ENCODE measurements at places on chromosomes 2 and 18.

GRCh38 chr2:134918526-134919340, at the start of gene CCNT2:
CCNT2 (plus strand) TSS chr2:134918822; CDS start chr2:134918855, 33 bp downstream.
- DNase-seq = peak; percentile 99

DNA sequence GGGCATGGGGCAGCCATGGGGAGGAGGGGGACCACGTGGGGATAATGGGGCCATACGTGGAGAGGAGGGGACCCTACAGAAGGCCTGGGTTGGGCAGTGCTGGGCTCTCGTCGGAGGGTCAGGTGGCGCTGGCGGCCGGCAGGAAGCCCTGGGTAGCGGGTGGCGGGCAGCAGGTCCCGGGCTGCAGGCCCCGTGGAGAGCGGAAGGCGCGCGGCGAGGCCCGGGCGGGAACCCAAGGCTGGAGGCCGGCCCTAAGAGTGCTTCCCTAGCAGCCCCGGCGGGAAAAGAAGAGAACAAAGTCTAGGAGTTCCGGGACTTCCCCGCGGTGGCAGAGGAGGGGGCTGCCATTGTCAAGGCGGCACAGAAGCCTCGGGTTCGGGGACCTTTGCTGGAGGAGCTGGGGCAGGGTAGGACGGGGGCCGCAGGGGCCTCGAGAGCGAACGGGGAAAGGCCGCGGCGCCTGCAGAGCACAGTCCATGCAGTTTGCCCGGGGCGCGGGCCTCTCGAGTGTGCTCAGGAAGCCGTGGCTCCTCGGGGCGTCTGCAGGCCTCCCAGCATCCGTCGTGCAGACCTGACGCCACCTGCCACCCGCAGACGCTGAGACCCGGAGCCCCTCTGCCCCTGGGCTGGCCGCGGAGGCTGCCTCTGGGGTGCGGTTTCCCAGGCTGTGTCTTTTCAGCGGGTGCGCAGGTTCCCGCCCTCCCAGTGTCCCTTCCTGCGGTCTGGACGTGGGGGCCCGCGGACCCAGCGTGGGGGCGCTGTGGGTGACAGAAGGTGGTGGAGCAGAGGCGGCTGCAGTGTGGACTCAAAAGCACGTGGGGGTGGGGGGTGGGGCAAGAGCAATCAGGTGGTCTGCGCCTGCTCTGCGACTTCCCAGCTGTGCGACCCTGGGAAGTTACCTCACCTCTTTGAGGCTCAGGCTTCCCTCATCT, 19.4 kb upstream of the NCL start:
- DNase-seq = peak; percentile 53

- no peak for DNase-seq
Observed at GRCh38 chr2:105782646-105783045, 37.9 kb downstream of the NCK2 start.

GRCh38 chr2:70094978-70095719, 7.9 kb downstream of the PCBP1 start:
- peak; percentile 91 for DNase-seq

GRCh38 chr2:181456660-181457120, 496 bp upstream of the ITGA4 start:
- peak; percentile 64 for DNase-seq

DNA sequence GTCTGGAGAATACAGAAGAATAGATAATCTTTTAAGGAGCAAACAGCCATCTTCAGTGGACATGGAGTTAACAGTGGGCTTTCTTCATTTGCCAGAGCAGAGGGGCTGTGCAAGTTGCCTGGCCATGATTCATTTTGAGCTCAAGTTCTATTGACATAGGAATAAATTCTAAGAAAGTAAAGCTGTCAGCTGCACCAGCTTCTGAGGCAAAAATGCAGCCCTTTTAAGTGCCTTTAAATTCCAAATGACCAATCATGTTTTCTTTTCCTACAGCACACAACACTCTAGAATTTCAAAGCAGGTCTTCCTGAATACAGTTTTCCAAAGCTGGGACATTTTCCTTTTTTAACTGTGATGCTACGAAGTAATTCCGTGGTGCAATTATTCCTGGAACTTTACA, 246.4 kb upstream of the NT5C1B start:
- DNase-seq = no peak

DNA sequence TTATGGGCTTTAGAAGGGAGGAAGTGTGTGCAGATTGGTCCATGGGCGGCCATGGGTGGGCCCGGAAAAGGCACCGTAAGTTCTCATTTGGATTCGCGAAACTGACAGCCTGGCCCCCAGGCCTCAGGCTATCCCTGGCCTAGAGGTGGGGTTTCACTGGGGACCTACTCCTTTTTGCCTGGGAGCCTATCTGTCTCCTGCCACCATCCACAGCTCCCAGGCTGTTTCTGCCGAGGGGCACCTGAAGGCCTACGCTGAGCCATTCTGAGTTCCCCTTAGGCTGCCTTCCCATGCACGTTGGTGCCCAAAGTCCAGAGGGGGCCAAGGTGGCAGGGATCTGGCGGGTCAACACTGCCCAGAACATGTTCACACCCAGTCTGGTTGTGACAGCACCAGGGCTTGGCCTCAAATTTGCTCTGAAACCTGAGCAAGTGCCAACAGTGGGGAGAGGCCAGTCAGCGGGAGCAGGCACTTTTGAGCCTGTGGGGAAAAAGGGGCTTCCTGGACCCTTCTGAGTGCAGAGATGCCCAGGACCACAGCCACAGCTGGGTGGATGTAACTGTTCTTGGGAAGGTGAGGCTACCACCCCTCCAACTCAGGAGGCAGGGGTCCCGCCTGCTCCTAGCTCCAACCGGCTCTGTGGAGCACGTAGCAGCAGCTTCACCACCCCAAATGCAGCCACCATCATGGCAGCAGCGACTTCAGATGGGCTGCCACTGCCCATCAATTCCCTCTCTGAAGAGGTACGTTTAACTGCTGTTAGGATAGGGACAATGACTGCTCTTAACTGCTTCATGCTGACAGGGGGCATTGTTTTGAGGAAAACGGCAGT, 73.6 kb upstream of the ZNF804A start:
- no peak for DNase-seq

DNA sequence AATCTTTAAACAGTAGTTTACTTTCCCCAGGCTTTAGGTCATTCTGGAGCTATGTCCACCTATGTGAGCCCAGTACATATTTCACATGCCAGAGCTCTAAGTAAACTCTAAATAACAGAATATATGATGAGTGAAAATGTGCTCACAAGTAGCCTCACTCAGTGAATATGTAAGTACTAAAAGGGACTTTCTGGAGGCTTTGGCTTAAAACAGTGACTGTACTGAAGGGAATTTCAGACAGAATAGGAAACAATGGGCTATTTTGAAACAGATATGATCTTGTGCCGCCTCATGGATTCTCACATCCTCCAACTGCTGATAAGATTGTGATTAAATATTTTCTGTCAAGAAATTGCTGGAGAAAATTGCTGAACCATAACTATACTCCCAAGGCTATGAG, 747.9 kb downstream of the SOCS6 start:
- DNase-seq = no peak

GRCh38 chr2:25567406-25567805, 106.0 kb downstream of the DTNB start:
- DNase-seq = peak; percentile 63

GRCh38 chr2:18814387-18814786, 225.0 kb upstream of the NT5C1B start:
- no peak for DNase-seq

DNA sequence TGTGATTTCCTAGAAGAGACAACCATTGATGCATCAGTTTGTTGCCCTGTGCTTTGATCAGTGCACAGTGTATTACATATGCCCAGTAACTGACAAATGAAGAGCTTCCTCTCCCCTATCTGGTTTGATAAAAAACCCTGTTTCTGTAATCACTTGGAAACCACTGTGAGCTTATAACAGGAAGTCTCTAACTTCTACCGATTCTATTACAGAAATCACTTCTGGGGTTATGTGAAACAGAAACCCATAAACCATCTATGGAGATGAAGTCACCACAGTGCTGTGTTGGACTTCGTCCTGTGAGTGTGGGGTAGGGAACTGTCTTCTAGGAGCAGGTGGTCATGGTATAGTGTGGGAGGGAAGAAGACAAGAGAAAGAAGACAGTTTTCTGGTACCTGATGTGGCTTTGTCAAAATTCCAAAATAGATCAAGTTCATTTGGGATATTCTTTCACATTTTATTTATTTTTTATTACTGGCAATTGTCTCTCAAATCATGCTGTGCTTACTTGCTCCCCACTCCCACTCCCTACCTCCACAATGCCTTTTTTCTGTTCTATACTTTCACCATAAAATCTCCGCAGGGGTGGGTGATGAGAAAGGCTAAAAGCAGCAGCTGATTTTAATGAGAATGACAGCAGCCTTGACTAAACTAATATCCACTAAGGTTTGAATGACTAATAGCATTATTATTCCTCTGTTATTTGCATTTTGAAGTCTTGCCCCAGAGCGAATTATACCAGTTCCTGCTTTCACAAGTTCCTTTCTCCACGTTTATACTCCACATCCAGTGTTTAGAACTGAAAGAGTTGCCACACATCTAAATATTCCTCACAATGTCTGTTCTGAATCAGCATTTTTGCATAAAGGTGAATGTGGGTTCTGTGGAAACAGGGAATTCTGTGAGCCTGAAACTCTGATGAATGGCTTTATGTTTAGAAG, 41.7 kb upstream of the RND3 start:
- no peak for DNase-seq

DNA sequence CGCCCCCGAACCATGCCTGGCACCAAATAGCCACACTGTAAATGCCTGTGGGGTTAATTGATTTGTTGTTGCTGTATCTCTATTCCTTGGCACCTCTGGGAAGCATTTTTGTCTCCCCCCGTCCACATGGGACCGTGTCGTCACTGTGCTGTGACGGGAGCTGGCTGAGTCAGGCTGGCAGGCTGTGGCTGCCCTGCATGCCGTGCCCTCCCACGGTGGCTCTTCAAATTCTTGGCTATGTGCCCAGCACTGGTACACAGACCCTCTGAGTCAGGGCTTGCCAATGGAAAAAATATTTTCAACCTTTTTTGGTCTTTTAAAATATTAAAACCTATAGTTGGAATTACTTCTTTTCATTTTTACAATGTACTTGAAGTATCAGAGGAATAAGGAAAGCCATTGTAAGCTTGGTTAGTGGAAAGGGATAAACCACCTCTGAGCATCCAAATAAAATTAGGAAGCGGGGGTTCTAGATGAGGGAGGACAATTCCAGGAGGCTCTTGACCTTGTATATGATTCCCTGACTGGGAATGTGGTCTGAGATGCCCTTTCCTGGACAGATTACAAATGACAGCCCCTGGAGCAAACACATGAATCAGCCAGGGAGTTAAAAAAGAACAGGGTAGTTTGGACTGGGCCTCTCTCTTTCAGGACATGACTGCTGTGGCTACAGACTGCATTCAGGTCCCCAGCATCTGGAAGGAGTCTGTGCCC, 59.4 kb downstream of the DGKD start:
- no peak for DNase-seq

DNA sequence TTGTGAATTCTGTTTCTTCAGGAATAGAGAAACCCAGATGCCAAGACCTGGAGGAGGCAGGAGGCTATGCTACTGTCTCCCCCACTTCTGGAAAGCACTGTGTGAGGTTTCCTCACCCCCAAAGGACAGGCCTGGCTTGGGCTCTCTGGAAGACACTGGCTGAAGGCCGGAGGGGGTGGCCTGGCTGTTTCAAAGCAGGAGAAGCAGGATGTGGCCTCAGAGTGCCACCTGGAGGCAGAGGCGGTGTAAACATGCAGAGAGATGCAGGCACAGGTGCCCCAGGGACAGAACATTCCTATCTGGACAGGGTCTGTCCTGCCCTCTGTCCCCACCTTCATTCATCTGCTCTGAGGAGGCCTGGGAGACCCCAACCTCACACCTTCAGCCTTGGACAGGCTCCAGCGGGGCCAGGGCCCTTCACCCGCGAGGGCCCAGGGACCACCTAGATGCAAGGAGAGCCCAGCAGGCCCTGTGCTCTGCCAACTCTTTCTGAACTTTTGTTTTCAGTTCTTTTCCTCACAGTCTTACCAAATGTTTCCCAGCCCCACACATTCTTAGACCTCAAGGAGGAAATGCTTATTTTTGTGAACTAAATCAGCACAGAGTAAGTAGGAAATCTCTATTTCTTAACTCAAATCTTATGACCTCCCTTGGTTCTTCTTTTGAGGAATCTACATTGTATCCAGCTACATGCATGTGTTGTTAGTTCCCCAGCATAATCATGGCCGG, 79.2 kb downstream of the LONRF2 start:
- peak; percentile 53 for DNase-seq

DNA sequence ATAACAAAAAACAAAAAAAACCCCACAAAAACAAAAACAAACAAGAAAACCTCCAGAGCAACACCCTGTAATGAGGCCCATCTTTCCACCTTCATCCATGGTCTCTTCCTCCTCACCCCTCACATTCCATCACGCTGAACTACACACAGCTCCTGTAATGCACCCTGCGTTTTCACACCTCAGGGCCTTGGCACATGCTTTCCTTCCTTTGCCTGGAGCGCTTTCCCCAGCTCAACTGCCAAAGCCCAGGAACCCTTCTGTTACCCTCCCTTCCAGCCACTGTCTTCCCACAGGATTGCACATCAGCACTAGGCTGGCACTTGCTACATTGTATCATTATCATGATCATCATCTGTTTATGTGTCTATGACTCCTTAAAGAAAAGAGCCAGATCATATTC, 29.4 kb downstream of the TMEM247 start:
- DNase-seq = no peak

DNA sequence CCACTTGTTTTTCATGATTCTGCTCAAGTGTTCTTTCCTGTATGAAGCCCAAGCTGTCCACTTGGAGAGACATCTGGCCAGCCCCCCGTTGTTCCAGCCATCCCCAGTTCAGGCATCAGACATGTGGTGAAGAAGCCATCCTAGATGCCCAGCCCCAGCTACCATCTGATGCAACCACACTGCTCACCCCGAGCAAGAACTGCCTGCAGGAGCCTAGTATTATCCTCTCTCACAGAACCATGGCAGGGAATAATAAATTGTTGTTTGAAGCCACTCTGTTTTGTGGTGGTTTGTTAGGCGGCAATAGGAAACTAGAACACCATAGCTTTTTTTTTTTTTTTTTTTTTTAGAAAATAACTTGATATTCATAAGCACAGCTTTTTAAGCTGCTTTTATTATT, 19.5 kb upstream of the DARS1 start:
- DNase-seq = no peak

- peak; percentile 41 for DNase-seq
Observed at GRCh38 chr2:207230261-207231105, 64.7 kb upstream of the KLF7 start.

DNA sequence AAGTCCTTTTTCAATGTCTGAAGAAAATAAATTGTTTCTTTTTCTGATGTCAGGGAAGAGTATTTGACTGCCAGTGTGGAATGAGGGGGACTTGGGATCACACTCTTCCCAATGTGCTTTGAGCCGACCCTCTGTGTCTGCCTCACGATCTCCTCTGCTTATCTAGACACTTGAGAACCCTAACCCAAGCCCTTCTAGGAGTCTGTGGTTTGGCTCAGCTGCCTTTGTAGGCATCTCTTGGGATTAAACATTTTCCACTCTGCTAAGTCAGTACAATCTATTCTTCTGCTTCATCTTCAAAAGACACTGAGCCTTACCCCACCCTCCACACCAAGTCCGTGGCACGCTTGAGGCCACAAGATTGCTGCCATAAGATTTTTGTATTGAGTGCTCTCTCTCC, 19.4 kb downstream of the FAM110C start:
- DNase-seq = no peak

DNA sequence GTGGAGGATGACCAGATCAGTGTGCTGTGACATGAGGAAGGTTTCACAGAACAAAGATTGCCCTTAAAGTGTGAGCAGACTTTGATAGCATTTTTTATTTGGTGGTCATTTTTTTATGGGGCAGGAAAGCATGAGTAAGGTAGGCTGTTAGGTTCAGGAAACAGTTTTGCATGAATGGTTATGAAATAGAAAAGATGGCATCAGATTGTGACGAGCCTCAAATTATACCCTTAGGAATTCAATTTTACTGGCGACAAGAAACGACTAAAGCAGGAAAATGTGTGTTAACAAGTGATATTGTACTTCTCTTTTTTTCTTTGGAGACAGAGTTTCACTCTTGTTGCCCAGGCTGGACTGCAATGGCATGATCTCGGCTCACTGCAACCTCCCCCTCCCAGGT, 44.7 kb downstream of the PIK3C3 start:
- DNase-seq = no peak

Data from RPMI8226 (cell line).